ENCODE measurements at places on chromosomes 7 and 10.
A peak's percentile ranks its signal among the peaks of the same experiment; 100 is the strongest.

DNA sequence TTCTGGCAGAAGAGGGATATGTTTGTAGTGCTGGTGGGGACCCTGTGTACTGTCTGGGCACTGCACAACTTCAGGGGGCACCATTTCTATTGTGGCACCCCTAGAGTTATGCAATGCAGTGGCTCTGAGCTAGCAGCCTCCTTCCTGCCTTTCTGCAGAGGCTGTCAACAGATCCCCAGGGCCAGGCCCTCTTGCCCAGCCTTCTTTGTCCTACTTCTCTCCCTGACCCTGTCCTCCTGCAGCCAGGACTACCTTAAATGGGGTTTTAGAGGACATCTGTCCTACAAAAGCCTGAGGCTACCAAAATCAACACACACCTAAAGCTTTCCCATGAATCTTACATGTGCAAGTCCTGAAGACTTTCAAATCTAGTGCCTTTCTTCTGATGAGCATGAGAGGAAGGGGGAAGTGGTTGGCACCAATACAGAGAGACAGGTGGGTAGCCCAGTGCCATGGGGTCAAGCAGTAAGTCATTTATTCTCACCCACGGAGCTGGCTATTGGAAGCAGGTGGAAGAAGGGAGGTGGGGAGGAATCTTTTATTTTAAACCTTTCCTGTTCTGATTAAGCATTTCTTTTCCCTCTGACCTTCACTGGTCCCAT is 2.4 kb downstream of the SPOCK2 start:
- DNase-seq = no peak

GRCh38 chr7:16939161-16939560 is 57.4 kb upstream of the AGR3 start:
- DNase-seq = no peak

- no peak for DNase-seq
These were observed 61.3 kb downstream of the SEC61G start for GRCh38 chr7:54697659-54698186.

GRCh38 chr10:11677480-11677879 is 64.7 kb upstream of the ECHDC3 start:
- DNase-seq = no peak

DNA sequence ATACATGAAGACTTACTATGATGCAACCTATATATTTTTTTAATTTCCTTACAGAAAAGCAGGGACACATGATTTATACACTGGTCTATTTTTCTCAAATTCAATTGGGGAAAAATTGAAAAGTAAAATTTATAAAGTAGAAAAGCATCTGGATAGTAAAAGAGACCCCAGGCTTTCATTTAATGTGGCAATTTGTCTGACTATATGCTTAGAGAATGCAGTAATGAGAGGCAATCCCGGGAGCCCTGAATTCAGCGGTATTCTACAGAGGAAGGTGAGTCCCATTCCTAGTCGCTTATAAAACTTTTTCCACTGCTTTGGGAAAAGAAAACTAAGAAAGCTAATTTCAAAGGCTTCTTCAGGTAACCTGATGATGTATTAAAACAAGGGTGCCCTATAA is 167.1 kb downstream of the SEMA3D start:
- no peak for DNase-seq

DNA sequence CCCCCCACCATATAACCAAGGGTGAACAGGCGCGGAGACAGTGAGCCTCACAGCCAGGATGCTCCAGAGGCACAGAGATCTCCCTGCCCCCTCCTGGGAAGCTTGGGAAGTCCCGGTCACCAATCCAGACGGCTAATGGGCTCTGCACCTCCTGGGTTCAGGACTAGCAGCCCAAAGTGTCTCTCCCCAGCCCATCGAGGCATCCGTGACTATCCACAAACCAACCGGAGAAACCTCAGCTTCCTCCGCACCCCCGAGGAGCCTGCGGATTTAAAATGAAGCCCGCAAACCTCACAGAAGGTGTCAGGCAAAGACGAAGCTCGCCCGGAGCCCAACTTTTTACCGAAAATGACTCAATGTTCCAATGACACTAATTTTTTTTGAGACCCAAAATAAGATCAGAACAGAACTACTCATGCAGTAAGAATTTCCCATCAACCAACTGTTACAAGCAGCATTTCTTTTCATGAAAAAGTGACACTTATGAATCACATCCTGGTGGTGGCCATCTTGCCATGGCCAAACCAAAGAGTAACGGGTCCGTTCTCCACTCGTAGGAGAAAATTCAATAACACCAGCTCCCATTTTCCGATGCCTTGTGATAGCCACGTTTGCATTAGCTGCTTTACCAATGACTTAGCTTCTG is 6.0 kb downstream of the PDGFA start:
- DNase-seq = no peak

- DNase-seq = no peak
These were observed 135.8 kb downstream of the RGS10 start for GRCh38 chr10:119406601-119407253.

DNA sequence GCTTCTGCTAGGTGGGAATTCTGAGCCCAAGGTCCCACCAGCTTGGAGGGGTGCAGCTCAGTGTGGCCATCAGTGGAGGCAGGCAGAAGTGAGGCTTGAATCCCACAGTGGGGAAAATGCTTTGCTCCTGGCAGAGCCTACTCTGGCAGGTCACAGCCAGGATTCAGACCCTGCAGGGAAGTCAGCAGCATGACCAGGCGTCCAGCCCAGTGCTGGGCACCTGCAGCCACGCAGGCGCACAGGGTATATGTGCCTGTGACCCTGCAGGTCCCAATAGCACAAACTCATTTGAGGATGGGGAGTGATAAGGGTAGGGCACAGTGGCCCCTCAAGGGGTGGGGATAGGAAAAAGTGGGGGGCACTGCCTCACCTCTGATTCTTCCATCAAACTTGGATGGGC is 8.4 kb upstream of the AEBP1 start:
- DNase-seq = no peak

GRCh38 chr7:45976485-45976856 is 55.4 kb upstream of the IGFBP3 start:
- no peak for DNase-seq

GRCh38 chr7:93117852-93118530 is at the start of gene SAMD9:
Gene SAMD9, minus strand, starts transcription at chr7:93117979. Its CDS starts 11,882 bp downstream, at chr7:93106097.
- DNase-seq = peak; percentile 23

GRCh38 chr7:88789480-88790064 is 6.0 kb downstream of the TEX47 start:
- DNase-seq = no peak

DNA sequence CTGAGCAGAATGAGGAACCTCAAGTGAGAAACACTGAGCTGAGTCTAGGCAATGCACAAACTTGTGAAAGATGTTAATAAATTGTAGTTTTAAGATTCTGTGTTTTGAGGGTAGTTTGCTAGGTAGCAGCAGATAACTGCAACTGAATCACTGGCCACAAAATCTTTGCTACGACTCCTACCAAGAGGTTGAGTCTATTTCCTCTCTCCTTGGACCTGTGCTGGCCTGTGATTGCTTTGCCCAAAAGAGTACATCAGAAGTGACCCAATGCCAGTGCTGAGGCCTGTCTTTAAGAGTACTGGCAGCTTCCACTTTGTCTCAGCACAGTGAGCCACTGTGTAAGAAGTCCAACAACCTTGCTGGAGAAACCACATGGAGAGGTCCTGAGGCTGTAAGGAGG is 11.9 kb upstream of the TSPAN13 start:
- no peak for DNase-seq

DNA sequence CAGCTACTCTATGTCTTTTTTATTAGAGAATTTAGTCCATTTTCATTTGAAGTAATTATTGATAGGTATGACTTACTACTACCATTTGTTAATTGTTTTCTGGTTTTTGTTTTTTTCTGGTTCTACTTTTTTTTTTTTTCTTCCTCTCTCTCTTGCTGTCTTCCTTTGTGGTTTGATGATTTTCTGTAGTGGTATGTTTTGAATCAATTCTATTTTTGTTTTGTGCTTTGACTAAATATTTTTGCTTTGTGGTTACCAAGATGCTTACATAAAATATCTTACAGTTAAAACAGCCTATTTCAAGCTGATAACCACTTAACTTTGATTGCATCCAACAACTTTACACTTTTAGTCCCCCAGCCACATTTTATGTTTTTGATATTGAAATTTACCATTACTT is 3.3 kb upstream of the OR2F2 start:
- DNase-seq = no peak

- no peak for DNase-seq
These were observed 186.5 kb downstream of the ADK start for GRCh38 chr10:74337330-74338016.

Data from activated CD8-positive, alpha-beta memory T cell treated with anti-CD3 and anti-CD28 coated beads for 4 hours (primary cell).